ENCODE measurements at places on chromosomes 6 and 20. TPM values are rescaled to one million over a fixed set of nuclear protein-coding genes. Genes with fewer than 3 reads are reported as not detected.

Gene TBXT
- 0.31 TPM for total RNA-seq

Gene RBPJL
- total RNA-seq: not detected

Gene BMP5
- not detected for total RNA-seq

Gene LCA5
- 2.3 TPM for total RNA-seq

Gene BTN3A1
- 2.5 TPM for total RNA-seq

Gene HSD17B8
- 5.5 TPM for total RNA-seq

Gene FNDC11
- 2.7 TPM for total RNA-seq

Gene LAMP5
- total RNA-seq: 0.35 TPM

Gene SLC13A3
- 17.5 TPM for total RNA-seq

Gene ZC3H12D
- 0.15 TPM for total RNA-seq

Gene CEP85L
- 3.8 TPM for total RNA-seq

Gene EDEM2
- 27.8 TPM for total RNA-seq

Gene HLA-DPA1
- total RNA-seq: 2.6 TPM

Gene LY6G6C
- 0.24 TPM for total RNA-seq

Gene RNF144B
- total RNA-seq: 2.3 TPM

Gene GABRR2
- not detected for total RNA-seq

Gene SNAI1
- 7.0 TPM for total RNA-seq

Gene FGD2
- 0.09 TPM for total RNA-seq

Gene MOG
- total RNA-seq: 0.55 TPM

Gene CLPSL2
- 6.0 TPM for total RNA-seq

Gene ABHD16B
- not detected for total RNA-seq

Gene ANKRD66
- total RNA-seq: not detected

Gene FRK
- 0.15 TPM for total RNA-seq

Gene TUBB2B
- total RNA-seq: 320 TPM

Gene FRMD1
- total RNA-seq: not detected

Gene TFAP2A
- 2.6 TPM for total RNA-seq

Gene HLA-DRA
- 3.1 TPM for total RNA-seq

Gene PRDM13
- 0.15 TPM for total RNA-seq

Gene NKX2-2
- total RNA-seq: 0.11 TPM

Gene DDX43
- not detected for total RNA-seq

Gene ARG1
- total RNA-seq: not detected

Gene BPIFA1
- total RNA-seq: not detected

Gene TFAP2C
- 22.5 TPM for total RNA-seq
